Right ventricle myocardium superior (tissue), 1 donor: ENCODE measurements at places on chromosomes 5 and 9.

DNA sequence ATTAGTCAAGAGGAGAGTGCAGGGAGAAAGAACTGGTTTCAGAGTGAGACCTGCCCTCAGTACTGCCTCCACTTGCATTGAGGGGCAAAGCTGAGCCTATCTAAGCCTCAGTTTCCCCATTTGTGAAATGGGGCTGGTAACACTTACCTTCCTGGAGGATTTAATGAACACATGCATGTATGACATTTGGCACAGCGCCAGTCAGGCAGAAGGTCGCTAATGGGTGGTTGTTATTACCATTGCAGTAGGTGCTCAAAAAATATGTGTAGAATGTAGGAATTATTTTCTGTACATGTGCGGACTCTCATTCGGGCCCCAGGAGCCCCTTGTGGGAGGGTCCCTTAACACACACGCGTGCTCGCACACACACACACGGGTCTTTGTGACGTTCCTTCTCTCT, 10.9 kb downstream of the FAT2 start:
- DNase-seq = no peak

DNA sequence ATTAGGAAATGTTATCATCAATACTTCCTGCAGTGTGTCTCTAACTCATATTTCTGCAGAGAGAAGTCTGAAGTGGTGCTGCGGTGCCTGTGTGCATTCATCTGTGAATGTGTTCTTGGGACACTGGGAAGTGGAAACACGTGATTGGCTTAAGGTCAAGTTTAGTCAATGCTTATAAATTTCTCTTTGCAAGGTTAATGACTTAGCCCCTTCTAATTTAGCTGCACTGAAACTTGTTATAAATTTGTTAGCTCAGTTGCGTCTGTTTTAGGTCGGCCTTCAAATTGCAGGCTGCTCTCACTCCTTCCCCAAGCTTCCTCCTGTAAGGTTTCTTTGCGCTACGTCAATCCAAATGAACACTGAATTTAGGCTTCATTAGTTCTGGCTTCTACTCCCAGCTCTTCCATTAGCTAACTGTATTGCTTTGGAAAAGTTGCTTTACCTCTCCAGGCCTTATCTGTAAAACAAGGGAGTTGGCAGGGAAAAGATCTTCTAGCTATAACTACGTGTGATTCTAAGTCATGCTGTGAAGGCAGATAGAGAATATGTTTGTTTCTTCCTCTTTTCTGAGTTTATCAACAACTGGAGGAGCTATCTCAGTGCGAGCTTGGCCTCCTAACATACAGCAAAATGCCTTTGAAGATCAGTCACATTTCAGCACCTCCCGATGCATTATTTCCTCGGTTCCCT, 341.8 kb downstream of the NFIB start:
- no peak for DNase-seq

DNA sequence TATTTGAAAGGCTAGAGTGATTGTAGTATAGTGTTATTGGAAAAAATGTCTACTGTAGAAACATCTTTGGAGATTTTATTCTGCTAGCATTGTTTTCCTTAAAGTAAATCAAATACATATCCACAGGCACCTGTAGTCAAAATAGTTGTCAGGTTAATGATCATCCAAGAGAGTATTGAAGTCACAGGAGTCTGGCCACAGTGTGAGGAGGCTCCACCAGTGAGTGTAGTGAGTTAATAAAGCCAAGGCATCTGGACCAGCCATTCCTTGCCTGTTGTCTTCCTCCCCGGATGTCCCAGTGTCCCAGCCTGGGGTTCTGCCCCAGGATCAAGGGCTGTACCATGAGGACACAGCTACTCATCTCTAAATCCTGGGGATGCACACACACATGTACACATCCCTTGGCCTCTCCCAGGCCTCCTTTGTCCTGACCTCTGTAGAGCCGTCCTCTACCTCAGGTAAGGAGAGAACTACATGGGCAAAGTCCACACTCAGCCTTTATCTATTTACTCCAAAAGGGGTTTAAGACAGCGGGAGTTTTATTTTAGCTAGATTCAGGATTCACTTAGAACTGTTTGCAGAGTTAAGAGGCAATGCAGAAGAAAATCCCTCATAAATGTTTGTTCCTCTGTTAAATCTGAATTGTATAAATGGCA, 3.7 kb downstream of the PIK3R1 start:
- no peak for DNase-seq

GRCh38 chr9:79616013-79616412, 44.2 kb downstream of the TLE4 start:
- DNase-seq = no peak

DNA sequence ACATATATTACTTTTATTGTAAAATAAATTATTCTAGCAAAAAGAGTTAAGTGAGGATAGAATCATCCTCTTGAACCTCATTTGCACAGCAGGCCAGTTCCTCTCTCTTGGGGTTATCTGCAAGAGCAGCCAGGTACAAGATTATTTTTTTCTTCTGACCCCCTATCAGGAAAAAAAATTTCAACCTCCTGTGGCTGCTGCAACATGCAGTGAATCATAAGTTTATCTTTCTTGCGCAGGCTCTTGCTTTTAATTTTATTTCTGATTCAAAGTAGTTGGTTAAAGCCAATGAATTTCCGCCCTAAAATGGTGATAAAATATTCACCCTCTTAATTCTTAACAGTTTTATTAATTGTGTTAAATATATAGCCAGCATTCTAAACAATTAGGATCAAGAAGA, 69.7 kb upstream of the PPP3R2 start:
- no peak for DNase-seq

DNA sequence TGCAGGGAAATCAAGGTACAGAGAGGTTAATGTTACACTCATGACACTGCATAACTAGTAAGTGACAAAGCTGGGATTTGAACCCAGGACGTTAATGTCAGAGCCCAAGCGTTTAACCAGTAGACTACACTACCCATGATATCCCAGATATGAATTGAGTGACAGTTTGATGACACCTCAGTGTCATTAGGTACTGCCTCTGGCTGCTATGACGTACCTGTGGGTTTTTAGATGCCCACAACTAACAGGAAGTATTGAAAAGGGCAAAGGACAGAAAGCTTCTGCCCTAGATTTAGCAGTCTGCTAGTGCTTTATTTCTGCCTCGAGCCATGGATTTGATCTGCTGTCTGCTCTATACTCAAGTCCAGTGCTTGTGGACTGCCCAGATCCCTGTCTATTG, 56.2 kb downstream of the GLRA1 start:
- no peak for DNase-seq

DNA sequence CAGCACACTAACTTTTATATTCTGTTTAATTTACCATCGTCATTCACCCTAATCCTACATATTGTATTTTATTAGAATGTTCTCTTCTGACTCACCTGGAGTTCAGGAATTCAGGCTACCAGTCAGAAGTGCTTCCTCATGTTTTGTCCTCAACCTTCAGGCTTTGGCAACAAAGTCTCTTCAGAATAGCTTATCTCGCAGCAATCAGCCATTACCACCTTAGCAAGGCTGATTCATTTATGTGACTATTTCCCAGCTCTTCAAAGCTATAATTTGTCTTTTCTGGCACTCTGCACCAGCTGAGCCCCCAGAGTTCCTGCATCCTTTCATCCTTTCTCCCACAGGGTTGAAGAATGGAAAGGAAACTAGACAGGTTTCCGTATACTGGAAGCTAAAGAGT, 365.5 kb upstream of the CDH18 start:
- no peak for DNase-seq

- no peak for DNase-seq
These were observed 24.9 kb upstream of the CCDC112 start for GRCh38 chr5:115321309-115321708.

GRCh38 chr5:72032788-72033187, 74.5 kb upstream of the MAP1B start:
- DNase-seq = no peak

DNA sequence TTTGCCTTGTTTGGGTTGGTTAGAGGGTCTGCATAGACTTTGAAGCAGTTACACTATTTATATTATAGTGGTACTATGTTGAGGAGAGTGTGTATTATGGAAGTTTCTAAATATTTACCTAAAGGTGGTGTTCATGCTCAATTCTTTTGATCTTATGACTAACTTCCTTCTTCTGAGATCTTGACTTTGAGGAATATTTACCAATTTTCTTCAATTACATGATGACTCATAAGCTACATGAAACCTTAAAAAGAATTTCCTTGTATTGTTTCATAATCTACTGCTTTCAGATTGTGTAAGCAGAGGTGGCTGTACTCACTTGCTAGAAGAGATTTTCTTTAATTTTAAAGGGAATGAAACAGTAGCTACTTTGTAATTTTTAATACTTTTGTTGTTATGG, 276.1 kb downstream of the TAF11L14 start:
- DNase-seq = no peak

DNA sequence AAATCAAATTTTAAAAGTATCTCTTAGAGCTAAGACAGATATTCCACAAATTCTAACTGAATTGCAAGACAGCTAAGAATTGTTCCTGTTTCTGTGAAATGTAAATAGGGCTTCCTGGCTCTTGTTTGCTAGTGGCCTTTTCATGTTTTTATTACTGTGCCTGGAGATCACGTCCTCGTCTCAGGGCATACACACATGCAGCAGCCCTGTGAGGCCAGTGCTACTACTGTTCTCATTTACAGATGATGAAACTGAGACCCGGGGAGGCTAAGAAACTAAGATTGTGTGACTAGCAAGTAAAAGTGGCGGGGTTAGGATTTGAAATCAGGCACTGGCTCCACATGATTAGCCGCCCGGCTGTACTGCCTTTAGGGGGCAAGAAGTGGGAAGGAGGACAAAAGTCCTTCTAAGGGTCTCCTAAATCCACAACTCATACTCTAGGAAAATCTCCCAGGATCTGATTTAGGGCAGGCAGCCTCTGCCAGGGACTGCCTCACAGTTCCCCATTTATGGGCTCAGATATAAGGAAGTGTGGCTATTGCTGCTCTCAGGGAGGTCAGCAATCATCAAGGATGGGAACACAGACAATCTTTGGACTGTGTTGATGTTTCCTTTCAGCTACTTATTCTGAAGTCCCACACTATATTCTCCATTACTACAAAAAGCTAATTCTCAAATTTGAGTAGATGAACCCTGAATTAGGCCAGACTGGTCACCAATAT, 7.9 kb downstream of the PRUNE2 start:
- DNase-seq = no peak

DNA sequence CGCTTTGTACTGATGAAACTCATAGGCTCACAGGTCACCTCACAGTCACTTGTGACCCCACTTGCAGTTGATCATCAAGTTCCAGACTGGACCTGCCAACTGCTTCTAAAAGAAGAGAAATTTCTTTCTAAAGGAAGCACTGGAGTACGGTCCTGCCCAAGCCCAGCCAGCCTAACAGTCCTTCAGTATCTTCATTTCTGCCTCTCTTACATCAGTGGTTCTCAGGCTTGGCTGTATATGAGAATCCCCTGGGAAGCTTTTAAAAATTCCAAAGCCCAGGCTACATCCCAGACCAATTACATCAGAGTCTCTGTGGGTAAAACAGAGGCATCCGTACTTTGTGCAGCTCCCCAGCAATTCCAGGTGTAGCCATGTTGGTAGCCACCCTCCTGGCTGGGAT, 282.1 kb downstream of the NFIB start:
- no peak for DNase-seq

DNA sequence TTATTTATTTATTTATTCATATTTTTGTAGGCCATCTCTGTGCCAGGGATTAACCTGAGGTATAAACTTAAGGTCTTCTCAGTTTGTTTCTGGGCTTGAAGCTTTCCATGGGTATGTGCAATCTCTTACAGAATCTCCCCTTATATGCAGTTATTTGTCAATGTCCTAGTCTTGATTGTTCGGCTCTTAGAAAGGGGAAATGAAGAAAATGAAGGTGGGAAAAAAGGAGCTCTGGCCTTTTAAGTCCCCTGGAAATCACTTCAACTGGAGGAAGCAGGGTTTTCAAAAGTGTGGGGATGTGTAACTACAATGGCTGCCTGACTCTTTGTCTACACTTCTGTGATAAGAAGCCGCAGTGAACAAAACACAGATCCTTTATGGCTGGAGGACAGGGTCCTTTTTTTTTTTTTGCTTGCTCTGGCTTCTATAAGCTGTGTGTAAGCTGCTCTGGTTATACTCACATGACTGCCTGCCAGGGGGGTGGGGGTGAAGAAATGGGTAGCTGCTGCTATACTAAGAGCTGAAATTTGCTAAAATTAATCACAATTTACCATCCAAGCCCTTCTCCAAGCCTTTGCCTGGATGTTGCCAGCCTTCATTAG, 33.7 kb downstream of the CENPP start:
- no peak for DNase-seq

DNA sequence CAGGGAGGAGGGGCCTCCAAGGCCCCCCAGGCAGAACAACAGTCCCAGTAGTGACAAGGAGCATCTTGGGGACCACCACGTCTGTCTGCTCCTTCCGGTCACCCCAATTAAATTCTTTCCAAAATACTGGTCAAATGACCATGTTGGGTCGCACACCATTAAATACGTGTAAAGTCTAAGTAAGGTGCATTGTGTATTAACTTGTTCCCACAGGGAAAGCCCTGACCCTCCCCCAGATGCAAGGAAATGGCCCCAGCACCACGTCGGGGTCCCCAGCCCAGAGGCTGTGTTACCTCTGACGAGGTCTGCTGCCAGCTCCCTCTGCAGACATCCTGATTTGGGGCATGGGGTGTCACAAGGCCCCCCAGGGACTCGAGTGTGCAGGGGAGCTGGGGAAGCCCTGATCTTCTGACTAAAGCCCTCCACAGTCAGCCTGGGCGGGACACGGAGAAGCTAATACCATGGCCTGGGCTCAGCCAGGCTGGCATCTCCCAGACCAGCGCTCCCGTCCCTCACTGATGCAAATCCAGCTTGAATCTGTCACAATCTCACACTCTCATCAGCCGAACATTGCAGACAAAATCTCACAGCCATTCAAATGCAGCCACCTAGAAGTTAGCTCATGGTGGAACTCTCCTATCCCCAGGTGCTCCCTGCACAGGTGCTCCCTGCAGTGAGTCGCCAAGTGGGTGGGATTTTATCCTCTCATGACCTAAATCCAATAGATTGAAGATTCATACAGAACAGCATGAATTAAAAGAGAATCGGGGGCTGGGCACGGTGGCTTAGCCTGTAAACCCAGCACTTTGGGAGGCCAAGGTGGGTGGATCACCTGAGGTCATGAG, 13.6 kb downstream of the TERT start:
- DNase-seq = no peak

DNA sequence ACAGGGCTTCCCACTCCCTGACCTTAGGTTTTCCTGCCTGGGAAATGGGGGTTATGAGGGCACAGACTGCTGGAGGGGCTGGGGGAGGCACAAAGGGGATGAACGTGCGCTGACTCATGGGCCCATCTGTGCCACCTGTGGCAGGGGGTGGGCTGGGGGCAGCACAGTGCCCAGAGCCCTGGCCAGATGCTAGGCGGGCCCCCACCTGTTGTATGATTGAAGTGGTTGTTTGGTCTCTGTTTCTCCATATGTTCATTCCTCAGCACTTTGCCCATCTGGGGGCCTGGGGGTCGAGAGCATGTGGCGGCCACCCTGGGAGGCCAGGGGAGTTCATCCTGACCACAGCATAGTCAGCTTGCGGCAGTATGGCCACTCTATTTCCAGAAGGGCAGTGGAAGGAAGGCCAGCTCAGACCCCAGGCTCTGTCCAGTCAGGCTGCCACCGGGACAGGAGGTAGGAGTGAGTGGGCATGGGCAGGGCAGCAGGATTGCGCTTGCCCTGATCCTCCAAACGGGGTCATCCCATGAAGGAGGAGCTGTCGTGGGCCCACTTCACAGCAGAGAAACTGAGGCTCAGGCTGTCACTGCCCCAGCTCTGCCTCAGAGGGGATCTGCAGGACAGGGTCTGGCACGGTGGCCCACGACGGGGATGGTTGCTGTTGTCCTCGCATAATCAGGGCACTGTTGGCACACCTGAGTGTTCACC, 841 bp upstream of the NINJ1 start:
- DNase-seq = no peak
